ENCODE measurements at places on chromosomes 16 and 17.

GRCh38 chr17:63361182-63361581 is 84.9 kb downstream of the CYB561 start:
- DNase-seq = no peak

- DNase-seq = no peak
These were observed 176.4 kb upstream of the KCNJ16 start for GRCh38 chr17:69898601-69899000.

- DNase-seq = peak; percentile 17
These were observed 30.9 kb downstream of the SOCS1 start for GRCh38 chr16:11224894-11225676.

DNA sequence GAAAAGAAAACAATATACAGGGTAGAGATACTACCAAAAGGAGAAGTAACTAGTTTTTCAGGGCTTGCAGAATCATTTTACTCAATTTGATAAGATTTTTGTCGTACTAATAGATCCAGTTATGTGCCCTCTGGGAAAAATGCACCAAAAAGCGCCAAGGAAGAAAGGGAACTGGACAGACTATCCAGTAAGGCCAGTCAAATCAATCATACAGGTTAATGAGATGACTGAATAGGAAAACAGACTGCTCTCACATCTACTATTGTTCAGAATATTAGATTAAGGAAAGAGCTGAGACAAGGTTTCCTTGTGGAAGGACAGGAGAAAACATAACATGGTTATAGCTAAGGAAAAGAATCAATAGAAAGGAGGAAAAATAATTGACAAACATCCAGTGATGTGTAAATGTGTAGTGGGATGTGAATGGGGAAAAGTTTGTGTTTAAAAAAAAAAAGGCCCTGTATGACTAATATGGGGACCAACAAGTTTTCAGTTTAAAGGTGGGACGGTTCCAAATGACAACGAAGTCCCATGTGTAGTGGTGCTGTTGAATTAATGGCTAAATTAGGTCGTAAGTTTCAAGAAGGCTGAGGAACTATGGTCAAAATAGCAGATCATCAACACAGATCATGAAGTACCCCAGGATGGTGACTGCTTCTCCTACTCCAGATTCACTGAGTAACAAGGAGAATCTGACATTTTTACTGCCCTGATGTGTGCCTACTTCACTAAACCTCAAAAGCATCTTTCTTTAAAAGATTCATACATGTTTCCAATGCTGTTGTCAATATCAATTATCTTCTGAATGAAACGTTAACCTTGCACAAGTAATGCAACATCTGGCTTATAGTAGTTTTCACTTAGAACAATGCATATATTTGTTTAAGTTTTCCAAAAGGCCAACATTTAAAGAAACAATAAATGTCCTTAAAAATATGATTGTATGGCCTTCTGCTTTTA is 40.7 kb downstream of the BRIP1 start:
- no peak for DNase-seq

DNA sequence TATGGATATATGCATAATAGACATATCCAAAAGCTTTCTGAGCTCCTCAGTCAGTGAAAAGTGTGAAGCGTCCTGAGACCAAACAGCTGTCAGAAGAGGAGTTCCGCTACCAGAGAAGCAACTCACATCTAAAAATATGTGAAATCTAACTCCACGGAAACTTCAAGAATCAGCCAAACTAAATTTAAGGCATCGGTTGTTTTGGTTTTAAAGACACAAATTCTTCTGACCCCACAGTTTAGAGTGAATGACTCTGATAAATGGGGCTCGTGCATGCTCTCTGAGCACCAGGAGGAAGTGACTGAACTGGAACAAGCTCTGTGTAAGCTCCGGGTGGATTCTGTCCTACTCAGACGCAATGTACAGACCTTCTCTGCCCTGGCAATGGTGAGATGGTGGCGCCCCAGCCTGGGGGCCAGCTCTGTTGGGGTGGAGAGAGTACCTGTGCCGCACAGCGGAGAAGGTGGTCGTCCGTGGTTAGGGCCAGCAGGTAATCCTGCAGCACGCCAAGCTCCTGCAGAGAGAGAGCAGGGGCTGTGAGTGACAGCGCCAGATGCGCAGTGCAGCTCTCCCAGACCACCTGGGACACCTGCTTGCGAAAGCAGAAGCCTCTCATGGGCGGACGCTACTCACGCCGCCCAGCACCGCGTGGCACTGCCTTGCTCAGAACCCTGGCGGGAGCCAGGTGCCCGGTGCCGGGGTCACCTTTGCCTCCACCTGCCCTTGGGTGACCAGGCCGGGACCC is 44.4 kb upstream of the ATP2A3 start:
- no peak for DNase-seq

- DNase-seq = peak; percentile 98
These were observed 67.0 kb downstream of the CENPV start for GRCh38 chr17:16286009-16286946.

GRCh38 chr17:2194889-2195335 is 108.7 kb downstream of the SMG6 start:
- no peak for DNase-seq

DNA sequence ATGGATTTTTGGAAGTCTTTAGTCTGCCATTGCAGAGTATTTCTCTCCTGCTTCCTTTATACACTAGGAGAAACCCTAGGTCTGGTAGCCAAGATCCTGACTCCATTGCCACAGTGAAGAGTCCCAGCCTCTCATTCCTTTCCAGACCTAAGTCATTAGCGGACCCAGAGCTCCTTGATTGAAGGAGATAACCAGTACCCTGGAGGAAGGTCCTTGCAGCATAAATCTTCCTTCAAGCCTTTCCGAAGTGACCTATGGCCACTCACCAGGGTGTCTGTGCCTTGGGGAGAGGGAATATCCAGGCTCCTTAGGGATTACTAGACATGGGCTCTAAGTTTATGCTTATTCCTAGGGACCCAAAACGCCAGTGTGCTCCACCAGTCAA is 35.8 kb downstream of the BCL7C start:
- DNase-seq = no peak

DNA sequence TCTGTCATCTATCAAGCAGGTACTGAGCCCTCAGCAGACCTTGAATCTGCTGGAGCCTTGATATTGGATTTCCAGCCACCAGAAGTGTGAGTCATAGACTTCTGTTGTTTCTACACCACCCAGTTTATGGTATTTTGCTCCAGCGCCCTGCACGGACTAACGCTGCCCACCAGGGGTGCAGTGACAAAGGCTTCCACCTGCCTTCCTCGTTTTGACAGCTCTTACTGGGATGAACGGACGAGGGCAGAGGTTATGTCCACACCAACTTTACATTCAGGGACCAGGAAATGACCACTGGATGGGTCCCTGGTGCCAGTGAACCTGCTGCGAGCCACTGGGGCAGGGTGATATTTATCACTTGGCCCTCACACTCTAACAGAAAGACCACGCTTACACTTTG is 66.6 kb upstream of the CBX4 start:
- DNase-seq = peak; percentile 15

DNA sequence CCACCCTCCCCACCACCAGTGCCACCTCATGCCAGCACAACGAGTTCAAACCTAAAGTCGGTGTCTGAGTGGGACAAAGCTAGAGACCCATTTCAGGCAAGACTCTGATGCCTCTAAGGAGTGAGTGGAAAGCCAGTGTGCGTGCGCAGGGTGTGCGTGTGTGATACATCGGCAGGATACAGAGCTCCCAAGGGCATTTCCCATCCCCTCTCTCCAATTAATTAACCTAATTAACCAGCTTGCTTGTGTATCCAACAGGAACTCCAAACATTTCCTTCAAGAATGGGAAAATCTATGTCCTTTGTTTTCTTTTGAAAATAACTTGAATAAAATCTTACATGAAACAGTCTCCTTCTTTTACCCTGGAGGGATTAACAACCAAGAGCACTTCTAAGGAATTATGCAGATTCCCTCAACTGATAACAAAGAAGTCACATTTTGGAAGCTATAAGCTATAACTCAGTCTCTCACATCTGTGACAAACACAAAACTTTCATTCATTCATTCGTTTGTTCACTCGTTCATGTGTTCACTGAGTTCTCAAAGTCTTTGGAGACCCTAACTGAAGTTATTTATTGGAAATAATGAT is 9.9 kb downstream of the ATPAF2 start:
- no peak for DNase-seq

DNA sequence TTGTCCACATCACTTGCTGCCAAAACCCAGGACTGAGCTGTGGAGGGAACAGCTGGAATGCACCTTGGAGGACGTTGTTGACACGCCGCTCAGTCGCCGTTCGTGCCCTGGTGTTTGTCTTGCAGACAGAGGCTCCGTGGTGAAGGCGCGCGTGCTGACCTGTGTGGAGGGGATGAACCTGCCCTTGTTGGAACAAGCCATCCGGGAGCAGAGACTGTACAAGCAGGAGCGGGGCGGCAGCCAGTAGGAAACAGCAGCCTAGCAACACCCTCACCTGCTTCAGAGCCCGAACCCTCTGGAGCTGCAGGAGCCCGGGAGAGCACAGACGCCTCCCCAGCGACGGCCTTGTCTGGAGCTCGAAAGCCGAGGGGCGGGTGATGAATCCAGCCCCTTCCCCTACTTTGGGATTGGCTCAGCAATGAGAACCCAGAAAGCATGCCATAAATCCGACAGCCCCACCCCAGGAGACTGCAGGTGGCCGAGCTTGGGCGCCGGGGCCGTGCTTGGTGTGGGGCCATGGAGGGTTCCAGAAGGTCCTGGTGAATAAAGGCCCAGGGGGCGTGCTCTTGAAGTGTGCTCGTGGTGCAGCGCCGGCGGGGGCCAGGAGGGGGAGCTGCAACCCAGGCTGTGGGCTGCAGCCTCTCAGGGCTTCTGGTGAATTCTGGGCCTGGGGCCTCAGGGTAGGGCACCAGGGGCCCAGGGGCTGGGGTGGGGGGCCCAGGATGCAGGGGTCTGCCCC is 470 bp upstream of the CDK3 start:
- DNase-seq = peak; percentile 11

GRCh38 chr16:81261049-81261648 is 22.7 kb downstream of the BCO1 start:
- no peak for DNase-seq

- DNase-seq = no peak
These were observed 3.9 kb downstream of the ACAP1 start for GRCh38 chr17:7340179-7340578.

- no peak for DNase-seq
These were observed 33.2 kb upstream of the SHISA9 start for GRCh38 chr16:12868169-12868568.

DNA sequence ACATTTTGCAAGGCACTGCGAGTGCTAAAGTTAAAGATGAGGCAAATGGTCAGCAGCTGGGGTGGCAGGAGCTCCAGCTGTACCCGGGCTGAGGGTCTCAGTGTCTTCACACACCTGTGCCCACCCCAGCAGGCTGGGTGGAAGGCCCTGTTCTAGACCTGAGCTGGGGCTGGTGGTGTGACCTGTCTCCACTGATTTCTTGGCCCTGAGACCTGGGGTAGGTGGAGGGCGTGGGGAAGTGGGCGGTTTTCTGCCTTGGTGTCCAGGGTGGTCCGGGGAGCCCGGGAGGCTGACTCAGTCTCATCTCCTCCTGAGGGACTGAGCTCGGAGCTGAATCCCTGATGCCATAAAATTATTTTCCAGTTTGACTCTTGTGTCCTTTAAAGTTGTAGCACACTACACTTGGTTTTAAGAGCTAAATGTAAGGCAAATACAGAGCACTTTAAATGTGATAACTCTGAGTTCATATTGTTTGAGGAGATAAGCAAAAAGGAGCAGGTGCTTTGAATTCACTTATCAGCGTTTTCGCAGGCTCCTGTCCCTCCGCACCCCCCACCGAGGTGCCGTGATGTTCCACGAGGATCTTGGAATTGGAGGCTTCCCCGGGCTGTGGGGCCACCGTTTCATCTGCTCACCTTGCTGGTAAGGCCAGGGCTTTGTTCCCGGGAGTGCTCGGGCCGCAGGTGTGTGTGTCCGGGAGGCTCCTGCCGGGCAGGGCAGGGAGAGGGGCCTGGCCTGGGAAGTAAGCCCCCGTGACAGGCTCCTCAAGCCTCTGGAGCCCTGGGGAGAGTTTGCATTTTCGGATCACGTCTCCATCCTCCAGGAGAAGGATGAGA is 117.0 kb downstream of the AATF start:
- no peak for DNase-seq

DNA sequence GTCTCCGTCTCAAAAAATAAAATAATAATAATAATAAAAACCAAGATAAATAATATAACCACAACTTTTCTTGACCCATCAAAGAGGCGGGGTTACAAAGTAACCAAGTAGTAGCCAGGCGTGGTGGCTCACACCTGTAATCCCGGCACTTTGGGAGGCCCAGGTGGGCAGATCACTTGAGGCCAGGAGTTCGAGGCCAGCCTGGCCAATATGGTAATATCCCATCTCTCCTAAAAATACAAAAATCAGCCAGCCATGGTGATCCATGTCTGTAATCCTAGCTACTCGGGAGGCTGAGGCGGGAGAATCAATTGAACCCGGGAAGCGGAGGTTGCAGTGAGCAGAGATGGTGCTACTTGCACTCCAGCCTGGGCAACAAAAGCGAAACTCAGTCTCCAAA is 45.3 kb downstream of the ADCY9 start:
- DNase-seq = no peak

GRCh38 chr17:52235516-52235915 is 77.0 kb upstream of the CA10 start:
- no peak for DNase-seq

DNA sequence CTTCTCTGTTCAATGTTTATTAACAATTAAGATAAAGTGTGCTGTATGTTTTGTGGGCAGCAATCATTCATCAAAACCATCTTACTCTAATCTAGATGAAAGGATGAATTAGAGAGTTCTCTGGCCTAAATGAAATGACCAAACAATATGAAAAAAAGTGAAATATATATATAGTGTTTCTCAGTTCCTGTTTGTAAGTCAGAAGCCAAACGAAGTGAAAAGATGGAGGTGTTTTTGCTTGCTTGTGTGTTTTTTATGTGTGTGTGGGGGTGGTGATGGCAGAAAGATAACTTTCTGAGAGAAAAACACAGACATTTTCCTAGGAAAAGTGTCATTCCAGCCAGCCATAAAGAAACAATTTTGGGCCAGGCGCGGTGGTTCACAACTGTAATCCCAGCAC is 138.6 kb downstream of the CDH8 start:
- no peak for DNase-seq

Data from amniotic epithelial cell (primary cell).